Activated CD4-positive, CD25-positive, alpha-beta regulatory T cell treated with anti-CD3 and anti-CD28 coated beads, Interleukin-2, amount 50 U/mL, for 72 hours (primary cell): ENCODE measurements at places on chromosomes 3 and 15.

GRCh38 chr3:49647741-49648140, 26.4 kb upstream of the APEH start:
- no peak for DNase-seq

DNA sequence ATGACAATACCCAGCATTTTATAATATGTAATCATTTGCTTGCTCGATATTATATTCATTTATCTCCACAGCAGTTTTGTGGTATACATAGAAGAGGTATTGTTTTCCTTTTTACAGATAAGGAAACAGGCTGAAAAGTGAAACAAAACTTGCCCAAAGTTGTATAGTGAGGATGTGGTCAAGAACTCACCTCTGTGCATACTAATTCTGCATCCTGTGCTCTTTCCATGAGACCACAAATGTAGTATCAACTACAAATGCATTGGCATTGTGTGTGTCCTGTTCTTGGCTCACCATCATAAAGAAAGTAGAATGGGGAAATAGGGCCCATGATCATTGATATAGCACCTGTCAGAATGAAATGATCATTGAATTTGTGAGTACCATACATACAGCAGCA, 167.3 kb downstream of the NECTIN3 start:
- no peak for DNase-seq

DNA sequence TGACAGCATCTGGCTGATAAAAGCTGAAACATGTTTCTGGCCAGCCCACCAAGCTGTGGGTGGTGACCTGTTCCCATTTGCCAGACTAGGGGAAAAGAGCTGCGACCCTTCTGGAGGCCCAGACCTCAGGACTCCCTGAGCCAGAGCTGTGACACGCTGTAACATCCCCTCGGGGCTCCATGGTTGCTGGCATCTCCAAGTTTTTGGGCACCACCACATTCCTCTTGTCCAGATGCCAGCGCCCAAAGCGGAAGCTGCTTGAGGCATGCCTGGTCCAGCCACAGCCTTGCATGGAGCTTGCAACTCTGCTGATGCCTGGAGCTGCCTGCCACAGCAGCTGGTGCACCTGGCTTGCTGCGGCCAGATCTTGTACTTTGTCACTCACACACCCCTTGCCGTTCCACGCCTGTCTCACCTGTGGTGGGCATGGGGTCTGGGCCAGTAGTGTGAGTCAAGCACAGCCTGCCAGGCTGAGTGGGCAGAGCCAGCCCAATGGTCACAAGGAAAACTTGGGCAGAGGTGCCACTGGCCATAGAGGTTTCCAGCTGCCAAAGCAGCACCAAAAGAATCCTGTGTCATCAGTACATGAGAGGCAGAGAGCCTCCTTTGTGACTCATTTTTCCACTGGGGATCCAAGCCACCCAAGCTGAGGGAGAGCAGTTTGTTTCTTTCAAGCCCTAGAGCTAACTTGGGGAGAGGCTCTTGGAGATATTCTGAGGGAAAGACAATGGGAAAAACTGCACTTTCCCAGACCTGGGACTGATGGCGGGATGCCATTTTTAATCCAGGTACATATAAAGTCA, 45.7 kb upstream of the PTX3 start:
- no peak for DNase-seq

GRCh38 chr3:184602372-184603150, 41.0 kb downstream of the EPHB3 start:
- no peak for DNase-seq

GRCh38 chr3:174873832-174874657, 14.9 kb downstream of the NAALADL2 start:
- DNase-seq = no peak

DNA sequence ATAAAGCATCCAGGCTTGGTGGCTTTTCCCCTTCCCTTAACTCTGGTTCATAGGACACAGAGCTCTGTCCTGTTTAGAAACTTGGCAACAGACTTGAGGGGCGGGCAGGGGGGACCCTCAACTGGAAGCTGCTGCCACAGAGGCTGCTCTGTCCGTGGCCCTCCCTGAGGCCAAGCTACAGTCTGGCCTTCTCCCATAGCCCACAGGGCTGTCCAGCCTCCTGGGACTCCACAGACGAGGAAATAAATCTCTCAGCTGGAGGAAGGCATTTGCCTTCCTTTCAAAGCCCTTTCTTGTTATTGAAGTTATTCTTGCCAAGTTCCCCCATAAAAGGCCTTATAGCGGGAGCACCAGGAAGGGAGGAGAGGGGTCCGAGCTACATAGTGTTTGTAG, 248.8 kb upstream of the TPM1 start:
- DNase-seq = no peak

GRCh38 chr3:126354776-126355175, 2.4 kb downstream of the KLF15 start:
- DNase-seq = no peak

- DNase-seq = no peak
Observed at GRCh38 chr3:158463556-158463955, 107.4 kb upstream of the MLF1 start.
